ENCODE measurements at places on chromosomes 13 and 19. TPM values are rescaled to one million over a fixed set of nuclear protein-coding genes. Genes with fewer than 3 reads are reported as not detected.

The C3 gene
- 20.5 TPM for total RNA-seq

The BSPH1 gene
- total RNA-seq = not detected

The JAK3 gene
- 8.2 TPM for total RNA-seq

The ONECUT3 gene
- total RNA-seq = not detected

The PGLYRP2 gene
- total RNA-seq = not detected

The C19orf25 gene
- total RNA-seq = 25.8 TPM

The IFNL1 gene
- not detected for total RNA-seq

The KLF2 gene
- total RNA-seq = not detected

The PBX4 gene
- 5.2 TPM for total RNA-seq

The CYP2A6 gene
- not detected for total RNA-seq

The SMIM44 gene
- total RNA-seq = 2.7 TPM

The FFAR2 gene
- total RNA-seq = not detected

The MEX3D gene
- 41.1 TPM for total RNA-seq

The CLEC11A gene
- total RNA-seq = 0.50 TPM

The ZNF577 gene
- total RNA-seq = 9.3 TPM

The UPF1 gene
- total RNA-seq = 74.5 TPM

The ZNF253 gene
- 11.5 TPM for total RNA-seq

The ZNF723 gene
- not detected for total RNA-seq

The CBY2 gene
- total RNA-seq = not detected

The XAB2 gene
- 31.3 TPM for total RNA-seq

The TPTE2 gene
- total RNA-seq = not detected

The NFILZ gene
- total RNA-seq = not detected

The SIGLEC14 gene
- not detected for total RNA-seq

The AMER2 gene
- total RNA-seq = not detected

The SULT2A1 gene
- not detected for total RNA-seq

The SRRM5 gene
- not detected for total RNA-seq

The ZNF135 gene
- 0.45 TPM for total RNA-seq

The CATSPERD gene
- total RNA-seq = not detected

The ZNF566 gene
- total RNA-seq = 7.2 TPM

The ADGRE2 gene
- 4.8 TPM for total RNA-seq

The ARL11 gene
- total RNA-seq = not detected

The DIAPH3 gene
- 18.4 TPM for total RNA-seq

The CEACAM20 gene
- total RNA-seq = not detected

Measured in mammary epithelial cell (primary cell).